Osteoblast (primary cell): ENCODE measurements at places on chromosomes 2 and 18. TPM values are rescaled to one million over a fixed set of nuclear protein-coding genes. Genes with fewer than 3 reads are reported as not detected.

DNA sequence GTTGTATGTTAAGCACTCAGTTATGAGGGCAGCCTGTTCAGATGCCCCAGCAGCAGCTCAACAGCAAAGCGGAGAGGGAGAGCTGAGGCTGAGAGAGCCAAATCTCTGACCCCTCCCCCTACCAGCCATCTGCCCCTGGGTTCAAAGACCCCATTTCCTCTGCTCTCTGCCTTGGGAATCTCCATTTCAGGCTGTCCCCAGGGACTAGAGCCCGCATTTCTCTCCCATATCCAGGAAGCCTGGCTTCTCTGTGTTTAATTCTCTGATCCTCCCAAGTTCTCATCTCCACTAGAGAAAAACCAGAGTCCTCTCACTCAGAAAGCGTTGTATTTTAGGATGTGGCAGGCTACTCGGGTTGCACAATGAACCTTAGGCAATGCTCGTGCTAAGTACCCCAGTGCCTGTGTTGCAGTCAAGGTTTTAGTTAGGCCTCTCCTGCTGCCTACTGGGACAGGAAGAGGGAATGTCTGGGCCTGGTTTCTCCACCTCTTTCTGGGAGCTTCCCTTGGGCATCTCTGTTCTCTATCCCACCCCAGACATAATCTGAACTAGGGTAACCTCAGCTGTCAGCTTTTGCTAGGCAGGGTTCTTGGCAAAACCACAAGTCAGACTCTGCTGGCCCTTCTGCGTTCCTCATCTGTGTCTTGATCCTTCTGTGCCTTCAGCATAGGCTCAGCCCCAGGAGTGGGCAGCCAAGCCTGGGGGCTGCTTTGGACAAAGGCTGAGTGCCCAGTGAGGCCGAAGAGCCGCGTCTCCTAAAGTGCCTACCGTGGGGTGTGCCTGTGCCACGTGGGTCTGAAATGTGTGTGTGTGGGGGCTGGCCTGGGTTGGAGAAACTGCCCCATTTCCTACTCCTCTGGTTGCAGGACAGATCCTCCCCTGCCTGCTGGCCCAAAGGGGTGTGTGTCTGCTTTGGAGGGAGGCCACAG is 96.8 kb downstream of the STPG4 start:
- peak; percentile 90 for DNase-seq

DNA sequence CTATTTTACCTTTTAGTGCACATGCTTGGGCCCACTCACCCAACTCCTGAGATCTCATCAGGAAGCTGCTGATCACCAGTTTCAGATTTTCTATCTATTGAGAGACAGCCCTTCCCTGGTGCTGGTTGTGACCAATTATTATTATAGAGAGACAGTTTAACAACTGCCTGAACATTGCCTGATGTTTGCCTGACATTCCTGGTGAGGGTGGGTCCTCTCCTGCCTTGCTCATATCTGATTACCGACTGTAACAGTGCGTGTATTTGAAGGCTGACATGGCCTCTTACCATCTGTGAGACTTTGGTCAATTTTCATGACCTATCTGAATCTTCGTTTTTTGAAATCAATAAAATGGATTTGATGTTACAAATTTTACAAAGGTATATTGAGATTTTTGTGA is 39.0 kb downstream of the FAM171B start:
- DNase-seq, result no peak

- no peak for DNase-seq
Observed at GRCh38 chr2:3703236-3703756, at the start of gene DCDC2C. TSS of gene DCDC2C (plus strand) at chr2:3703575. CDS start at chr2:3703752, 177 bp downstream.

GRCh38 chr2:196925768-196926561 is 542 bp downstream of the PGAP1 start:
- peak; percentile 73 for DNase-seq

- peak; percentile 44 for DNase-seq
Observed at GRCh38 chr18:70044632-70045031, 97.0 kb upstream of the CD226 start.

GRCh38 chr2:43486603-43487002 is 109.2 kb downstream of the THADA start:
- no peak for DNase-seq

GRCh38 chr18:6022074-6022444 is 126.7 kb upstream of the TMEM200C start:
- DNase-seq, result no peak

DNA sequence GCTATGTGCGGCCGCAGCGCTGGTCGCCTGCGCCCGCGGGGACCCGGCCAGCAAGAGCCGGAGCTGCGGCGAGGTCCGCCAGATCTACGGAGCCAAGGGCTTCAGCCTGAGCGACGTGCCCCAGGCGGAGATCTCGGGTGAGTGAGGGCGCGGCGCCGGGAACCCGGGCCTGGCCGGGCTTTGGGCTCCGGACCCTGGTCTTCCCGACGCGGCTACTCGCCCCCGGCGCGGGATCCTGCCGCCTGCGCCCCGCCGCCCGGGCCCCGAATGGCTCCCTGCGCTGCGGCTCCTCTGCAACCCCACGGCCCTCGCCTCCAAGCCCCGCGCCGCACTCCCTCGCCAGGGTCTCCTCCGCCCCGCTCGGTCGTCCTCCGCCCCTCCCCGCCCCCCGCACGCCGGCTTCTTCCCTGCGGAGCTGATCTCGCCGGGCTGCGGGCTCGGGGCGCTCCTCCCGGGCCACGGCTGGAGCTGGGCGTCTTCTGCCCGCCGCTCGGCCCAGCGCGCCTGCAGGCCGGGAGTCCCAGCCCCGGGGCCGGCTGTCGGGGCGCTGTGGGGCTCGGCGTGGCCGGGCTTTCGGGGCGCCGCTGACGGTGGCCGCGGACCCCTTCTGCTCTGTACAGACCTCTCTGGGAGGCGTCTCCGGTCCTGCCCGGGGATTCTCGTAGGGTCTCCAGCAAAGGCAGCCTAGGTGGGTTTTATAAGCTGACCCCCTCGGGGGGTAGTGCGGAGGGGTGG is 652 bp downstream of the GPC1 start:
- DNase-seq, result peak; percentile 95

- no peak for DNase-seq
Observed at GRCh38 chr2:177530561-177530960, 138.0 kb downstream of the AGPS start.

DNA sequence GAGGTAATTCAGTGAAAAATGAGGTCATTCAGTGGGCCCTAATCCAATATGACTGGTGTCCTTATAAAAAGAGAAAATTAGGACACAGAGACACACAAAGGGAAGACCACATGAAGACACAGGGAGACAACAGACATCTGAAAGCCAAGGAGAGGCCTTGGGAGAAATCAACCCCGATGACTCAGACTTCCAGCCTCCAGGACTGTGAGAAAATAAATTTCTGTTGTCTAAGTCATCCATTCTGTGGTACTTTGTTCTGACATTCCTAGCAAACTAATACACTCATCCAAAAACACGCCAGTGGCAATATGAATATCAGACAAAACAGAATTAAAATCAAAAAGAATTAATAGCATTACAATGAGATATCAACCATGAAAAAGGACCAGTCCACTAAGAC is 303.7 kb downstream of the SS18 start:
- DNase-seq, result peak; percentile 56

DNA sequence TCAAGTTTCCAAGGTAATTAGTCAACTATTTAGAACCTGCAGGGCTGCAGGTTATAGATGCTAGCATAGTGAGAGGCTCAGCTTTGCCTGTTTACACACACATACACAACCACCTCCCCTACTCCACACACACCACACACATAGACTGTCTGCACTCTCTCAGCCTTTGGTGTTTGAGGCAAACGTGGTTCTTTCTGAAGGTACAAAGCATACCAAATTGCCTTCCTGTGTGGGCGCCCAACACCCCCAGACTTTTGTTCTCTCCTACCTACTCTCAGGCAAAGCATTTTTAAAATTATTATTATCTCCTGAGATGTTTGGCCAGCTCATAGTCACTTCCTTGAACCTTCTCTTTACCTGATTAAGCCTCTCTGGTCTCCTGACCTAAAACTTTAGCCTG is 44.9 kb downstream of the MYO3B start:
- DNase-seq, result no peak

DNA sequence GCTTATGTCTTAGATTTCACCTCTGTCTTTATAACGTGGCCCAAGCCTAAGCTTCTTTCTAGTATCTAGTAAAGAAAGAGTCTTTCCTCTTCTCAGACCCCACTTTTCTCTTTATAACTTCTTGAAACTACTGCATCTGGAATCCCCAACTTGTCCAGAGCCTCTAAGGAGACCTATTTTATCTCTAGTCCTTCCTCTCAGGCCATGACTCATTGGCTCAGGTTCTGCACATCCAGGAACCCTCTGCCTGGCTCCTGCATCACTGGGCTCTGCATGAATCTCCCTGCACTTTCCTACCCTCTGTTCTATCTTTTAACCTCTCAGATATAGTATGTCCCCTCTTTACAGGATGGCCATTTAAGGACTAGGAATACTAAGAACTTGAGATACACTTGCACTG is 124.7 kb downstream of the DNAH6 start:
- DNase-seq, result no peak

DNA sequence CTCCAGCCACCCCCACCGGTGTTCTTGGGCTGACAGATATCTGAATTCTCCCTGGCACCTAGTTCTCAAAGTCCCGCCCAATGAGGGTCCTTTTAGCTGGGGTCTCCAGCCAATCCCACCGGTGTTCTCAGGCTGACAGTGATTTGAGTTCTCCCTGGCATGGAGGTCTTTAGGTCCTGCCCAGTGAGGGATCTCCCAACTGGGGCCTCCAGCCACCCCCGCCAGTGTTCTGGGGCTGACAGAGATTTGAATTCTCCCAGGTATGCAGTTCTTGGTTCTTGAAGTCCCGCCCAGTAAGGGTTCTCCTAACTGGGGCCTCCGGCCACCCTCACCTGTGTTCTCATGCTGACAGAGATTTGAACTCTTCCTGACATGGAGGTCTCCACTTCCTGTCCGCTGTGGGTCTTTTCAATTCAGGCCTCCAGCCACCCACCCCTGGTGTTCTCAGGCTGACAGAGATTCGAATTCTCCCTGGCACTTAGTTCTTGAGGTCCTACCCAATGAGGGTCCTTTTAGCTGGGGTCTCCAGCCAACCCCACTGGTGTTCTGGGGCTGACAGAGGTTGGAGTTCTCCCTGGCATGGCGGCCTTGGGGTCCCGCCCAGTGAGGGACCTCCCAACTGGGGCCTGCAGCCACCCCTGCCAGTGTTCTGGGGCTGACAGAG is 154.6 kb downstream of the ANKRD36 start:
- DNase-seq, result no peak

DNA sequence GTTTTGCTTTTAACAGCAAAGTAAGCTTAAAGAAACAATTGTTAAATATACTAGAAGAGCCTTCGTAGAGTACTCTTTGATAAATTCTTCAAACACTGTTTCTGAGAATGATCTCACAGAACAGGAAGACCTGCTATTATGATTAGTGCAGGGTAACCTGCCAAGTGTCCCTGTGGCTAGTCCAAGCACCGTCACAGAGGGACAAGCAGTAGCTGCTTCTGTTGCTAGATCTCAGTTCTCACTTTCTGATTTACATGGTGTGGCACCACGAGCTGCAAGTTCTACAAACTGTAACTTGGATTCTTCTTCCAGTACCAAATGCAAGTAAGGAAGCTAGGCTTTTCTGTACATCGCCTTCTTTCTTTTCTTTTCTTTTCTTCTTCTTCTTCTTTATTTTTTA is 121.5 kb downstream of the PIEZO2 start:
- no peak for DNase-seq

- peak; percentile 86 for DNase-seq
Observed at GRCh38 chr2:71498261-71498701, 44.9 kb downstream of the DYSF start.

GRCh38 chr18:5568416-5568815 is 24.6 kb upstream of the EPB41L3 start:
- DNase-seq, result no peak

- no peak for DNase-seq
Observed at GRCh38 chr2:162965191-162965590, 126.6 kb upstream of the KCNH7 start.

DNA sequence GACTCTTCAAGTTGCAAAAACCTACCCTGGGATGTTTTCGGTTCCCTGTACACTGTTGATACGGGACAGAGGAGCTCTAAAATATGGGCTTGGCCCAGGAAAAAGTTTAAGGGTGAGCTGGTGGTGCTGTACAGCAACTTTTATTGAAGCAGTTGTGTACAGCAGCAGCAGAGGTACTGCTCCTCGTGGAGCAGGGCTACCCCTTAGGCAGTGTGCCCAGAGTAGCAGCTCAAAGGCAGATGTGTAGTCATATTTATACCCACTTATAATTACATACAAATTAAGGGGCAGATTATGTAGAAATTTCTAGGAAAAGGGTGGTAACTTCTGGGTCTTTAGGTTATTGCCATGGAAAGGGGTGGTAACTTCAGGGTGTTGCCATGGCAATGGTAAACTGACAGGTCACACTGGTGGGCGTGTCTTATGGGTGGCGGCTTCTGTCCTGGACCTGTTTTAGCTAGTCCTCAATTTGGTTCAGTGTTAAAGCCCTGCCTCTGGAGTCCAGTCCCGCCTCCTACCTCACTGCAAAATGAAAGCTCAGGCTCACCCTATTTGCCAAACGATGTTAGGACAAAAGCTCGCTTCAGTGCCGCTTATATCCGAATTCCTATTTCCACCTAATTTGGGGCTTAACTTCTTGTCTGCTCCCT is 203.2 kb downstream of the ETAA1 start:
- DNase-seq, result no peak

The RFX8 gene
- total RNA-seq, result 7.6 and 10.0 TPM in 2 replicates

The MTA3 gene
- 29.3 and 33.3 TPM in 2 replicates for total RNA-seq

The PROKR1 gene
- not detected in 2 replicates for total RNA-seq

The EHBP1 gene
- total RNA-seq, result 81.0 and 96.3 TPM in 2 replicates

The EDAR gene
- total RNA-seq, result not detected in 2 replicates

The TSGA10 gene
- total RNA-seq, result 4.0 and 5.0 TPM in 2 replicates

The MTIF2 gene
- total RNA-seq, result 45.6 and 51.9 TPM in 2 replicates

The TNFAIP6 gene
- 43.1 and 61.6 TPM in 2 replicates for total RNA-seq

The SPHKAP gene
- not detected in 2 replicates for total RNA-seq

The AMER3 gene
- not detected in 2 replicates for total RNA-seq

The SEPTIN10 gene
- total RNA-seq, result 101 and 107 TPM in 2 replicates
